ENCODE measurements at places on chromosomes 13 and 19.

GRCh38 chr13:53382008-53382407 is 353.4 kb downstream of the OLFM4 start:
- no peak for DNase-seq

DNA sequence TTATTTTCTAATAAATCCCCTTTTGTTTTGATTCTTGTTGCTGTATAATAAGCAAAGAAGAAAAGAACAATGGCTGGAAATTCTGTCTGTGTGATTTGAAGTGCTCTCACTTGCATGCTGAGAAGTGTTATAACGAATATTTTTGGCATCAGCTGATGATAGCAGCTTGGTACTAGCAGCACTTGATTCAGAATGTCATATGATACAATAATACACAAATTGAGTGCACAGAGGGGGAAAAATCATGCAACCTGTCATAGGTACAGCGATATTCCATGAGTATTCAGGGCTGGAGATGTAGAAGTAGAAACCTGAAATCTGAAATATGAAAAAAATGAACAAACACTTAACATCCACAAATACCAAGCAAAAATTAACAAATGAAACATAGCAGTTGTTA is 108.1 kb downstream of the FGF14 start:
- no peak for DNase-seq

DNA sequence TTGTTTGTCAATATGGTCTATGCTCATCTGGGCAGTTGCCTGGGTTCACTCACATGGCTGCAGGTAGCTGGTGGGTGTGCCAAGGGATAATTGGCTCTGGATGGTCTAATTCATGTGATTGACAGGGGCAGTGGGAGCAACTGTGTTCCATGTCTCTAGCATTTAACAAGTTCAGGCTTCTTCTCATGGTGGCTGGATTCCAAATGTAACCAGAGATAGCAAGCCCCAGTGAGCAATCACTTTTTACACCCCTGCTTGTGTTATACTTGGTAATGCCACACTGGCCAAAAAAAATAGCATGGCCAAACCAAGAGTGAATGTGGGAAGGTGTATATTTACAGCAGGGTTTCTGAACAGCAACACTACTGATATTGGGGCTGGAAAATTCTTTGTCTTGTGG is 89.6 kb upstream of the TNFSF11 start:
- no peak for DNase-seq

GRCh38 chr19:10419646-10420443 is 493 bp upstream of the PDE4A start:
- DNase-seq, result peak; percentile 95

GRCh38 chr13:114177245-114178010 is 1.6 kb upstream of the CFAP97D2 start:
- DNase-seq, result no peak

- DNase-seq, result no peak
Observed at GRCh38 chr13:48563626-48564025, 30.7 kb upstream of the RCBTB2 start.

- DNase-seq, result peak; percentile 55
Observed at GRCh38 chr13:98022210-98022609, 68.7 kb downstream of the IPO5 start.

- DNase-seq, result no peak
Observed at GRCh38 chr19:16168465-16169081, 4.8 kb downstream of the CIB3 start.

DNA sequence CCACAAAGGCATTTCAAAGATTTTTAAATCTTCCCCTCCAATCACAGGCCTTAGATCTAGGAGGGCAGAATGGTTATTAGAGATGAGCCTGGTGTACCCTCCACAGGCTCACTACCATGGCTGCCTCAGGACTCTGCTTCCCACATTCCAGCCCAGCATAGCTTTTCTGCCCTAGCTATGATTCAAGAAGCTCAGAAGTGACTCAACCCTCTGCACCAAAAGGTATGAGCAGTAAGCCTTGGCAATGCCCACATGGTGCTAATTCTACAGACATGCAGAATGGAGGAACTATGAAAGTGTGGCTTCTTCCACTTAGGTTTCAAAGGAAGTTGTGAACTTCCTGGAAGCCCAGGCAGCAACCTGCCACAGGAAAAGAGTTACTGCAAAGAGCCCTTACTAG is 786.2 kb downstream of the SLITRK6 start:
- DNase-seq, result no peak

DNA sequence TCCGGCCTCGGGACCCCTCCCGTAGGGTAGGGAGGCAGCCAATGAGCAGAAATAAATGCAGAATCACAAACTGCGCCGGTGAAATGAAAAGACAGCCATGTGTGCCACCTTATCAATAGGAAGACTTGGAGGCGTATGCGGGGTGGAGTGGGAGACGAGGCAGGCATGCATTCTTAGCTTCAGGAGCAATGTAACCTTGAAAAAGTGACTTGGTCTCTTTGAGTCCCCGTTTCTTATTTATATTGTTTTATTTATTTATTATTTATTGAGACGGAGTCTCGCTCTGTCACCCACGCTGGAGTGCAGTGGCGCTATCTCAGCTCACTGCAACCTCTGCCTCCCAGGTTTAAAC is 16.0 kb downstream of the SSC5D start:
- no peak for DNase-seq

DNA sequence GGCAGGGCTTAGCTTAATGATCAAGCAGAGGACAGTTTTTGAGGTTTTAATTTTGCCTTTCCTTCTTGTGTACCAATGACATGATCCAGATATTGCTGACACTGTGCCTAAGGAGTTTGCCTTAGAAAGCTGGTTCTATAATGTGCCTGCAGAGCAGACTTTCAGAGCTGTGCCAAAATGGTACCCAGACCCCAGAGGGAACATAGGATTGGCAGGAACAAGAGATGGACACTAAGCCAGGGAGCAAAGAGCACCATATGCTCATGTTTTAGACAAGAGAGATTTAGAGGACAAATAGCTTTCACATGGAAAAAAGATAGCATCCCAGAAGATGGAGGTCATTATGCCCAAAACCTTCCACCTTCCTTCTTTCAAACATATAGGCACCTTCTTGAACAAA is 1241.5 kb upstream of the SPRY2 start:
- DNase-seq, result no peak

GRCh38 chr19:2287585-2288337 is 5.8 kb upstream of the PEAK3 start:
- DNase-seq, result no peak

DNA sequence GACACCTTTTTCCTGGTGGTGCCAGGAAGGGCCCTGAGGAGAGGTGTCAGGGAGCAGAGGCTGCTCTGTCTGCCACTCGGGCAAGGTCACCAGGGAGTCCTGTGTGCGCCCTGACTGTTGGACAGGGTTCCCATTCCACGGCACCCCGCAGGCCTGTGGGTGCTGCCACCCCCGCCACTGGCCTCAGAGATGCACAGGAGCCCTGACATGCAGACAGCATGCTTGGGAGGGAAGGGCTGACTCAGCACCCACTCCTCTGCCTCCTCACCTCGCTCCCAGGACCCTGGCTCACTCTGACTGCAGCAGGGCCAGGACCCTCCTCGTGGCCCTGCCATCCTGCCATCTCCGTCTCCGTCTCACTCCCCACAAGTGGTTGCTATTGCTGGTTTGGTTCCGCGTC is 25.3 kb downstream of the MAU2 start:
- no peak for DNase-seq

DNA sequence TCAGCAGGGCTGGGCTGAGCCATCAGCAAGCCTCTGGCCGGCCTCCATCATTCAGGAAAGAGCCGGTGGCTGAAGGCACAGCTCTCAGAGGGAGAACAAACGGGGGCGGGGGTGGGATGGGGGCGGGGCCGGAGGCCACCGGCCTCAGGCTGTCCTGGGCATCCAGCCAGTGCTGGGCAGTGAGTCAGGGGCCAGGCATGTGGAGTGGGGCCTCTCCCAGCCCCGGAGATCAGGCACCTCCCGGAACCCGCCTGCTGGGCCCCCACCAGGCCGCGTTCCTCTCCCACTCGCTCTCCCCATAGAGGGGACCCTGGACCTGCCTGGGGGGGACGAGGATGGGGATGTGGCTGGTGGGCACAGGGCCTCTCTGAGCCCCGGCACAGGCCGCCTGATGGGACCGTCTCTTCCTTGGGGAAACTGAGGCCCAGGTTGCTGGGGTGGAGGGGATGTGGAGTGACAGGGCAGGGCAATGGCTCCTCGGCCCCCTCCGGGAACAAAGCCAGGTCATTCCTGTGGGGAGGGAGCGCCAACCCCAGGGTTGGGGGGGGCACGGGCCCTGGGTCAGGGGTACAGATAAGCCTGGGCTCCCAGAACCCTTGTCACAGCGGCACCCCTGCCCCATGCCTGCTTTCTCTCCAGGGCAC is 12.9 kb downstream of the SPC24 start:
- DNase-seq, result peak; percentile 97

GRCh38 chr19:44753932-44754749 is 5.6 kb downstream of the BCL3 start:
- DNase-seq, result peak; percentile 88

DNA sequence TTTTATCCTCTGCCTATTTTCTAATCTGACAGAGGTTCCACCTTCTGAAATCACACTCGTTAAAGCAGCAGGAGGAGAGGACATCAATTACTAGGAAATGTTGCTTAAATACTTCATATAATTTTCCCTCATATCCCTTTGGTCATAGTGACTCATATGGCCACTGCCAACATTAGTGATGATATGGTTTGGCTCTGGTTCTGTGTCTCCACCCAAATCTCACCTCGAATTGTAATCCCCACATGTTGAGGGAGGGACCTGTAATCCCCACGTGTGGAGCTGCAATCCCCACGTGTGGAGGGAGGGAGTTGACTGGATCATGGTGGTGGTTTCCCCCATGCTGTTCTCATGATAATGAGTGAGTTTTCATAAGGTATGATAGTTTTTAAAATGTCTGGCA is 618.4 kb upstream of the SLITRK5 start:
- DNase-seq, result no peak

GRCh38 chr13:20342311-20342710 is 110.2 kb upstream of the GJB6 start:
- no peak for DNase-seq

DNA sequence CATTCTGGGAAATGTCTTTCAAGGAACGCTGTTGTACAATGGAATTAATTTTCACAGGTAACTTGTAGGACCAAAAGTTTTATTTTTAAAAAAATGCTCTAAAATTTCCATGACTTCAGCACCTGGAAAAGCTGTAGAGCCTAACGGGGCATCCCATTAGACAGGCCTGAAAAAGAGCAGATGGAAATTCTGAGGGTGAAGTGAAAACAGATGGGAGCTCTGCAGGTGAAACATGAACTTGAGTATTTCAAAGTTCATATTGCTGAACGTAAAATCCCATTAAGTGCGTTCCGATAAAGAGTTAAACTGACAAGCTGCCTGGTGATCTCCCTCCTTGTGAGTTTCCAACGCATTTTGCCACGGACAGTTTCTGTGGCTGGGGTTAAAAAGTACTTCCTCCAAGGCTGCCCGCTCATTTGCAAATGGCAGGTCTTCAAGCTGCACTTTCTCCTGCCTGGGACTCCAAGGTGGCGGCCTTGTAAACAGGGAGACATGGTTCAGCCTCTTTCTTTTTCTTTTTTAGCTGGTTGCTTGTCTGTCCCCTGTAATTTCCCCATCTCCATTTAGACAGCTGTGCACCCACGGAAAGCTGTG is 450.4 kb downstream of the FGF9 start:
- DNase-seq, result no peak

- peak; percentile 53 for DNase-seq
Observed at GRCh38 chr19:6590258-6590826, 608 bp downstream of the CD70 start.

Data from SJSA1 (cell line).